ENCODE measurements at places on chromosomes 16 and 17. TPM values are rescaled to one million over a fixed set of nuclear protein-coding genes. Genes with fewer than 3 reads are reported as not detected.
A peak's percentile ranks its signal among the peaks of the same experiment; 100 is the strongest.

DNA sequence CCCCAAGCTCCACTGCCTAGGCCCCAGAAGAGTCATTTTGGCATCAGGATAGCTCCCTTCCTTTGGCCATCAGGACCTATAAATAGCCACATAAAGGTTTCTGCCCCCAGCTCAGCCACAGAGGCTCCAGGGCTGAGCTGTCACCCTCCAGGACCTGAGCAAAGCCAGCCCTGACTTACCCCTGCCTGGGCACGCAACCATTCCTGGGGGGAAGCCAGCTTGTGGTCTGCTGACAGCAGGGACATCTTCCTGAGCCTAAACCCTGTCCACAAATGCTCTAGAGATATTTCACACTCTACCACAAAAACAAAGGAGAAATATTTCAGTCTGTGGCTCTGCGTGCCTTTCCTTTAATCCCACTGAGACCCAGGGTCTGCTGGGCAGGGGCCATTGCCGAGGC, 123.7 kb upstream of the CCL2 start:
- DNase-seq = peak; percentile 82

Gene LPCAT2
- total RNA-seq = 8.5 TPM

Gene CTRB2
- total RNA-seq = not detected

Gene ABCA8
- total RNA-seq = 25.4 TPM

Gene FMNL1
- 12.2 TPM for total RNA-seq

Gene NAA60
- 25.5 TPM for total RNA-seq

Gene AOC3
- total RNA-seq = 12.9 TPM

- DNase-seq = no peak
Measured at GRCh38 chr17:78842881-78843565, 2.4 kb upstream of the USP36 start.

Gene ACSM5
- total RNA-seq = 0.40 TPM

GRCh38 chr16:71904239-71904638, 8.9 kb downstream of the IST1 start:
- no peak for DNase-seq

- no peak for DNase-seq
Measured at GRCh38 chr16:1550069-1550468, 16.6 kb downstream of the TMEM204 start.

Gene SPATA32
- not detected for total RNA-seq

DNA sequence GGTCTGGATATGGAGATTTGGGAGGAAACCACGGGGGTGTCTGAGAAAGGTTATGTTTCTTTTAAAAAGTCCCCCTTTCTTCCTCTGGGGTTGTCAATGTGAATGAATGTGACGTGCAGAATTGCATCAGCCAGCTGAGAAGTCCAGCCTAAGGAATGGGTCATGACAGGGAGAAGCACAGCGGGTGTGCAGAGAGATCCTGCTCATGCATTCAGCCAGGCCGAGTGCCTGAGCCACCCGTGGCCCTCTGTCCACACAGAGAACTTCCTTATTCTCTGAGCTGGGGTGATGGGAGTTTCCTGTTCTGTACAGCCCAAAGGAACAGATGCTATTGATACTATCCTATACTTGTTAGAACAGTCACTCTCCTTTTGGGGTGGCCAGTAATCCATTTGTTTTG, 117.9 kb downstream of the CPPED1 start:
- no peak for DNase-seq

Gene PRKCA
- 15.0 TPM for total RNA-seq

DNA sequence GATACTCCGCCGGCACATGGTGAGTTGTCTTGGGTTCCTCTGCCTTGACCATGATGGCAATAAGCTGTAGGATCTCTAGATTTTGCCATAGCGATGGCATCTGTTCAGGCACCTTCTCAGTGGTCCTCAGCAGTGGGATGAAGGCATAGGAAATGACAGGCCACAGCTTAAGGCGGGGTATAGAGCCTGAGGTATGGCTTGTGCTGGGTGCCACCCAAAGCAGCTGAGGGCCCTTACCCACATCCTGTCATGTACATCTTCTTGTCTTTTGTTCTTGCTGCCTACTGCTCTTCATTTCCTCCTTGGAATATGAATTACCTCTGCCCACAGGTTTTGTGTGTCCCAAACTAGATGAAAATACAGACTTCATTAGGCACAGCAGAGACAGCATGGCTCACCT, 29.5 kb downstream of the KAT7 start:
- DNase-seq = no peak

GRCh38 chr17:57352665-57353175, 96.4 kb downstream of the MSI2 start:
- DNase-seq = no peak

Gene ATP1B2
- 2.7 TPM for total RNA-seq

Gene PRCD
- total RNA-seq = 2.7 TPM

Gene C1QTNF8
- not detected for total RNA-seq

- DNase-seq = no peak
Measured at GRCh38 chr16:72388007-72388406, 216.1 kb upstream of the PMFBP1 start.

DNA sequence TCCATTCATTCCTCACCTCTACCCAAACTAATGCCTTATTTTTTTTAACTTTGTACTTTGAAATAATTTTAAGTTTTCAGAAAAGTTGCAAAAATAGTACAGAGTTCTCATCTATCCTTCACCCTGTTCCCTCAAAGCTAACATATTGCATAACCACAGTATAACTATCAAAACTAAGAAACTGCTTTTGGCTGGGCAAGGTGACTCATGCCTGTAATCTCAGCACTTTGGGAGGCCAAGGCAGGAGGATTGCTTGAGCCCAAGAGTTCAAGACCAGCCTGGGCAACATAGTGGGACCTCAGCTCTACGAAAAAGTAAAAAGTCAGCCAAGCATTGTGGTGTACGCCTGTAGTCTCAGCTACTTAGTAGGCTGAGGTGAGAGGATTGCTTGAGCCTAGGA, 147.7 kb downstream of the SKAP1 start:
- DNase-seq = no peak

Gene PRSS21
- not detected for total RNA-seq

DNA sequence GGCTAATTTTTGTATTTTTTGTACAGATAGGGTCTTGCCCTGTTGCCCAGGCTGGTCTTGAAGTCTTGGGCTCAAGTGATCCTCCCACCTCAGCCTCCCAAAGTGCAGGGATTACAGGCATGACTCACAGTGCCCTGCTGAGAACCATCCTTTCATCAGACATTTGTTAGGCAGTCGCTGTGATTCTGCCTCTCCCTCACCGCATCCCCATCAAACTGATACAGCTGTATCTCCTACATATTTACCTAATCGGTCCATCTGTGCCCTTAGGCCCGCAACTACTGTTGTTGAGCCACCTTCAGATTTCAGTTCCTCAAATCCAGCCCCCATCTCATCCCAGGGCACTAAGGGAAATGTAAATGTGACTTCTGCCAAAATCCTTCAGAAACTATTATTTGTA, 2.0 kb upstream of the SLC43A2 start:
- DNase-seq = no peak
